ENCODE measurements at places on chromosomes 1 and 21.

GRCh38 chr1:200316148-200316803 lies 93.6 kb downstream of the ZNF281 start:
- DNase-seq, result no peak

DNA sequence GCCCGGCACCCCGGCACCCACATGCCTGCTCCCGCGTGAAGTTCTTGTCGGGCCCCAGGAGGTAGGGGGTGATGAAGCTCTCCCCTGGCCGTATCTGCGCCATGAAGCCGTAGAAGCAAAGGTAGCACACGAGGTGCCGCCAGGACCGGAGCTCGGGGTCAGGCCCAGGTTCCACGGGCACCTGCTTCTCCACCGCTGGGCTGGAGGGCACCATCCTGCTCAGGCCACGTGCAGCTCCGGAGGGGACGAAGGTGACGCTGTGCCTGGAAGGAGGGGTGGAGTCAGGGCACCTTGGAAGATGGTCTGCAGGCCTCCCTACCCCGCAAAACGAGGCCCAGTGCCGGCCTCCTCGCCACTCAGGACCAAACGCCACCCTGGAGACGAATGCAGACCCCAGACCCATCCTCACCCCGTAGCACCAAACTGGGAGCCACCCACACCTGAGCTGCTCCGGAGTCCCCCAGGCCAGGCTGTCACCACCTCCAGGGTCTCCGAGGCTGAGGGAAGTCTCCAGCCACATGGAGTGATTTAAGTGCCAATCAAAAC lies 4.4 kb downstream of the SLC19A1 start:
- no peak for DNase-seq

DNA sequence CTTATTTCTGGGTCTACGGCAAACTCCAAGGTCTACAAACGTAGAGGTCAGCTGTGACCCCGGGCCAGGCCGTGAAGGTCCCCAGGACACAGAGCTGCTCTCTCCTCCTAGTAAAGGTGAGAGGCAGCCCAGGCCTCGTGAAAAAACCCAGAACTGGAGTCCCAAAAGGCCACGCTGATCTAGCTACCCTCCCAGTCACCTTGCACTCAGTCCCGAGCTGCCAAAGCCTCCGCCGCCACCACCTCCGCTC lies 125 bp downstream of the ATP5PF start:
- DNase-seq, result no peak

- no peak for DNase-seq
These were observed 17.6 kb downstream of the RGS1 start for GRCh38 chr1:192592981-192593708.

DNA sequence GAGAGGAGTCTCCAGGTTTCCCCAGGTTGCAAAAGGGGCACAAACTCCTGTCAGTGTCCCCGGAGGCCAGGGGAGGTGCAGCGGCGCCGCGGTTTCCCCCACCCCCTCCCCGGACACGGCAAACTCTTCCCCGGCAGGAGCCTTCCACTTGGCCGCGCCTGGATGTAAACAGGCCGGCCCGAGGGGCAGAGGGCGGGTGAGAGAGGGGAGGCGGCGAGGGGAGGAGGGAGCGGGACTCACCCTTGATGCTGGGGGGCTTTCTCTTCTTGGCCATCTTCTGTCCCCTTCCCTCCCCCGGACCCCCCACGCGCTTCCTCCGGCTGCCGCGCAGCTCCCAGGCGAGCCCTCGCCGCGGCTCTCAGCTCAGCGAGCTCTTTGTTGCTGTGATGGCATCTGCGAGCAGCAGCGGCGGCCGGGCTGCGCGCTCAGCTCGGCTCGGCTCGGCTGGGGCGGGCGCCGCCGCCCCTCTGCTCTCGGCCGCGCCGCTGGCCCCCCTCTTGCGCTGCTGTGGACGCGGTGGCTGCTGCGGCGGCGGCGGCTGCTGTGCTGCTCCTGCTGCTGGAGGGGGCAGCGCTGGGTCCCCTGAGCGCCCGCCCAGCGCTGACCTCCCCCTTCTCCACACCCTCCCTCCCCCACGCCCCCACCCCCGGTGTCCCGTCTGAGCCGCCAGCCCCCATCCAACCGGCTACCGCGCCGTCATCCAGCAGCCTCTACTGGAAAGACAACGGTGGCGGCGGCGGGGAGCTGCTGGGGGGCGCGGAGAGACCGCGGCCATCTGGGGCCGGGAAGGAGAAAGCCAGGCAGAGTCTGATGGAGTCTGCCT lies 4.9 kb upstream of the SLC44A5 start:
- DNase-seq, result no peak
